Amygdala (tissue), 56 donors: ENCODE measurements at places on chromosomes 13 and 19.

- no peak for DNase-seq
Observed at GRCh38 chr13:26880735-26881134, 120.1 kb upstream of the GPR12 start.

- DNase-seq, result no peak
Observed at GRCh38 chr19:50992666-50993035, 8.8 kb downstream of the KLK8 start.

DNA sequence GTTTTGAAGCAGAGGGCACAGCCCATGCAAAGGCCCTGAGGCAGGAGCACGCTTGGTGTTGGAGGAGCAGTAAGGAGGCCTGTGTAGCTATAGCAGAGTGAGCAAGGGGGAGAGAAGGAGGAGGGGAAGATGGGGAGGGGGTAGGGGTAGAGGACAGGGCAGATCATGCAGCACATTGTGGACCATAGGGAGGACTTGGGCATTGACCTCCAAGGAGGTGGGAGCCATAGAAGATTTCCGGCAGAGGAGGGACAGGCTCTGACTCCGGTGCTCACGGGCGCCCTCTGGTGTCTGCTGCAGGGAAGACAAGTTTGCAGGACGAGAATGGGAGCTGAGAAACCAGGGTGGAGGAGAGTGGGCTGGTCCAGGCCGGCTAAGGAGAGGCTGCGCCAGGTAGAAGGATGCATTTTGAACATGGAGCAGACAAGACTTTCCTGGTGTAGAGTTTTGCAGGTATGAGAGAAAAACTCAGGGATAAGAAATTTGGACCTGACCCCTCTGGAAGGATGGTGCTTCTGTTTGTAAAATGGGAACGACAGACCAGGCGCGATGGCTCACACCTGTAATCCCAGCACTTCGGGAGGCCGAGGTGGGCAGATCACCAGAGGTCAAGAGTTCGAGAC, 13.7 kb upstream of the CREB3L3 start:
- peak; percentile 48 for DNase-seq

DNA sequence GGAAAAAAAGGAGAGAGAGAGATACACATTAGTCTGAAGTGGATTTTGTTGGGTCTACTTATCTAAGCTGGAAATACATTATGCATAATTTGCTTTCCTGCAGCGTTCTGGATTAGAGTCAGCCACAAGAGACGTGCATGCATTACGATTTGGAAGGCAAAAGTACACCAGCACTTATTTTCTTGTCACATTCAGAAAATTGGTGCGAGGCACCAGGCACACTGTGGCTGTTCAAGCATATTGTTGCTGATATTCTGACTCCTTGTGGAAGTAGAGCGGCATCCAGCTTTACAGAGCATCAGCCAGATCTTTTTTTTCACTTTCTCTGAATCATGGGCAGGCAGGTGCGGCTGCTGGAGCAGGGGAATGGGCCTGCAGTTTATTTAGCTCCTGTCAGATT, 905.6 kb upstream of the SPRY2 start:
- no peak for DNase-seq

DNA sequence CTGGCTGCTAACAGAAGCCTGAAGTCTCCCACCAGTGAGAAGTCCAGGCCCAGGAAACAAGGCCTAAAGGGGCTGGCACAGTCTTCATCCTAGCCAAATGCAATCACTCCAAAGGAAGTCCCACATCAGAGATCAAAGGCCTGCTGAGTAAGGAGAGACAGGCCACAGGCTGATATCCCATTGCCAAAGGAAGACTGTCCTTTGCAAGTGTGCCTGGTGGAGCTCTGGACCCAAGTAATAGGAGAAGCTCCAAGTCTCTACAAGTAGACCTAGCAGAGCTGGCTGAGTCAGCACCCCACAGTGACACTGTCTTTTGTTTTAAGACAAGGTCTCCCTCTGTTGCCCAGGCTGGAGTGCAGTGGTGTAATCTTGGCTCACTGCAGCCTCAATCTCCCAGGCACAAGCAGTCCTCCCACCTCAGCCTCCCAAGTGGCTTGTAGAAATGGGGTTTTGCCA, 4.5 kb downstream of the DBP start:
- DNase-seq, result no peak

- DNase-seq, result no peak
Observed at GRCh38 chr19:48344892-48345291, 18.8 kb downstream of the TMEM143 start.

GRCh38 chr13:114258589-114258988, 22.8 kb upstream of the UPF3A start:
- no peak for DNase-seq

- no peak for DNase-seq
Observed at GRCh38 chr19:3673506-3674439, 26.5 kb downstream of the PIP5K1C start.

DNA sequence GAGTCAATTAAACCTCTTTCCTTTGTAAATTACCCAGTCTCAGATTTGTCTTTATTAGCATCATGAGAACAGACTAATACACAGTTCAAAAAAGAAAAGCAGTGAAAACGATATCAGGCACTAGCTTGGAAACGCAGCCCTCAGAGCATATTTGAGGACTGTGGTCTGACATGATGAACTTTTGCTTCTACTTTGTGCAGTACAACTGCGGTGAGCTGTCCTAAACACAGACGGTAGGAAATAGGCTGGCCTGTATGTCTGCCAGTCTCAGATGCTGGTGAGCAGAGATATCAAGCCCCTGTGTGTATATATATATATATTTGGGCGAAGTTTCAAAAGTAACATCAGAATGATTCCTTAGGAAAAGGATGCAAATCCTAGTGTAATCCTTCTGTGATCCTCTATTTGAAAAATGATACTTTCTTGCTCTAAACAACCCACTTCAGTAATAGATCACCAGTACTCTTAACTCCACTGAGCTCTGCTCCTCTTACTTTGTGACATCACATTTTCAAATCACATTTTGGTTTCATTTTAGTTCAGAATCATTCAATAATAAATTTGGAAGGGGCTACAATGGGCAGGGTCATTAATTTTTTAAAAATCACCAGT, 74.4 kb downstream of the TNFRSF19 start:
- DNase-seq, result no peak

GRCh38 chr19:14480700-14481079, 5.5 kb upstream of the PTGER1 start:
- no peak for DNase-seq

- DNase-seq, result no peak
Observed at GRCh38 chr13:114063545-114064449, 68.6 kb downstream of the RASA3 start.

- DNase-seq, result no peak
Observed at GRCh38 chr19:31498781-31499180, 149.5 kb upstream of the TSHZ3 start.

GRCh38 chr13:50543782-50544181, 299.7 kb downstream of the DLEU7 start:
- DNase-seq, result no peak

DNA sequence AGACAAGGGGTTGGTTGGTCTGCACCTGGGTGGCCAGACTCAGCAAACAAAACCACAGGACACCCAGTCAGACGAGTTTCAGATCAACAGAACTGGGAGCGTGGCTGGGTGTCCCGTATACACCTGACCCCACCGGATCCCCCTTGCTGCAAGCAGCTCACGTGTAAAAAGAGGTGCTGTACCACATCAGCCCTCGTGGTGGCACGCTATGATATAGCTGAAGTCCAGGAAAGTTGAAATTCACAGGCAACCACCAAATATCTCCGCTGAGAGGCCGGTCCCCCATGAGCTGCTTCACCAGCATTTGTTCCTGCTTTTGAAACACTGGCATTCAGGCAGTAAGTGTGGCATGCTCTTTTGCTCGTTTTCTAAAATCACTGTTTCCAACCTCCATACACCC, 92.3 kb downstream of the TUBA3C start:
- no peak for DNase-seq

- DNase-seq, result no peak
Observed at GRCh38 chr19:4748589-4748988, 24.9 kb upstream of the DPP9 start.

GRCh38 chr19:18730885-18731513, 47.5 kb downstream of the CRTC1 start:
- no peak for DNase-seq

GRCh38 chr13:72805676-72806346, 23.9 kb downstream of the PIBF1 start:
- no peak for DNase-seq

- DNase-seq, result no peak
Observed at GRCh38 chr19:34806976-34807860, 34.2 kb upstream of the ZNF599 start.

DNA sequence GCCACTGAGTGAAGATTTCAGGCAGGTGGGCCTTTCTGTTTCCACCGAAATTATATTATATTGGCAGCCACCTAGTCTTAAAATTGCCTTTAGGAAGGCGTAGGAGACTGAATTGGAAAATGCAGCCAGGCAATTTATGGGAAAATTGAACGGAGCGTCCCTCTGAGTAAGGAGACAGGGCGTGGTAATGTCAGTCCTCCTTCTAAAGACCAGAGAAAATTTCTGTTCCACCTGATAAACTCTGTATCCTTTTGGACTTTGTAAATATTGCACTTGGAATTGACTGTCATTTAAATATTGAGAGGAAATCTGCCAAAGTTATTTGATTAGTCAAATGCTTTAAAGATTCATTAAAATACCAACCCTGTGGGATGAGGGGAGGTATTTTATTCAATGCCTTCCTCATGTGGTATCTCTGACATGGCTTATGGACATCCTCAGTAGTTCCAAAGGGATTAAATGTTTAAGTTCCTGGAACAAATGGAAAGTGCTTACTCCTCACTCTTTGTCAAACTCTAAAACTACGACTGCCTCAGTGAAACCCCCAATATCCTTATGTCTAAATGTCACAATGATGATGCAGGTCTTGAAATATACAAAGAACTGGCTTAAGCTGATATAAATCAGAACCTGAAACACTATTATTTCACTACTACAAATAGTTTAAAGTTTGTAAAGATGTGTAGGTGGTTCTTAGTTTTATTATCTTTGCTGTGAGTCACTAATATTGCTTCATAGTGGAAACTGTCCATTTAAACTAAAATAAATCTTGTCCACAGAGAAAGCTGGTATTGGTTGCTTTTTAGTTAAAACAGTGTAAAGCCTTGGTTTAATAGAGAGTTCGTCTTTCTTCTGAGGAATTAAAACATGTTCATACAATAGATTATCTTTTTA, 203.2 kb downstream of the FGF14 start:
- DNase-seq, result no peak

DNA sequence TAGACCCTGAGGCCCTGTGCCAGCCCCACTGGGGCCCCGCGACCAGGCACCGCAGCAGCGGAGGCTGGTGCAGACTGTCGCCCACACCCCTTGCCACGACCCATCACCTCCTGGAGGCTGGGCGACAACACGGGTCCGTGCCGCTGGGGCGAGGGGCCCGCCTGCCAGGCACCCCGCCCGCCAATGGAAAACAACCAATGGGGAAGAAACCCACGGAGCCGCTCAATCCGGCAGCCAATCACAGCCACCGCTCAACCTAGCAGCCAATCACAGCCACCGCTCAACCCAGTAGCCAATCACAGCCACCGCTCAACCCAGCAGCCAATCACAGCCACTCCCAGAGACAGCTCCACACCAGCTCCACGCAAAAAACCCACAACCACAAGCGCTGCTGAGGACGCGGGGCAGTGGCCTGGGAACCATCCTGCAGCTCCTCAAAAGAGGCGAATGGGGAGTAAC, 29.7 kb downstream of the GPX4 start:
- DNase-seq, result no peak

DNA sequence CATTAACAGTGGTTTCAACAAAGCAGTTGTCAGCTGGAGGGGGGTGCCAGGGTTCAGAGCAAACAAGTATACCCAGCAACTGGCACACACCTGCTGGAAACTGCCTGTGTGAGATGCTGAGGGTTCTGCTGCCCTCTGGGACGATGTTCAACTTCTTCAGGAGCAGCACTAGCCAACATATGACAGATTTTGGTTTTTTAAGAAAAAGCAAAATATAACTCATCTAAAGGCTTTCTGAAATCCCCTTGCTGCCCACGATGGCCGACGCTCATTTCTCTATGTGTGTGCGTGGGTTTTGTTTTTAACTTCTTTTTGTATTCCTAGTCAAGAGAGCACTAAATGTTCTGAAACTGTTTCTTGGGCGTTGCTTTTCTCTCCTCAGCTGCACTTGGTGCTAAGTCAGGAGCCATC, 79.9 kb downstream of the MRPL57 start:
- DNase-seq, result no peak

GRCh38 chr19:38949580-38950367, 19.0 kb downstream of the MRPS12 start:
- DNase-seq, result peak; percentile 79

GRCh38 chr13:106570299-106570852, 2.4 kb upstream of the ARGLU1 start:
- no peak for DNase-seq

- DNase-seq, result no peak
Observed at GRCh38 chr13:84951128-84951527, 848.1 kb downstream of the SLITRK6 start.

DNA sequence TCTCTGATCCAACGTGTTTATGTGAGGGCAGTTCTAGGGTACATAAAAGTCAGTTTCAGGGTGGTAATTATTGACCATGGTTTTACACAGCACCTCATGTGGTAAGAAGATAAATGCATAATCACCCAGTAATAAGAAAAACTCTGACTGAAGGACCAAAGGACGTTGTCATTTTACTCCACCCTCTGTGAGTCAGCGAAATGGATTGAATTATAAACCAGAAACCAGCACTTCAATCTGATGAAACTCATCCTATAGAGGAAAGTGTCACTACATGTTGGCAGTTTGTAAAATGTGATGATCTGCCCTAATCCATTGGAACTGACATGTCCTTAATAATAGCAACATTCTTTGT, 406.8 kb downstream of the KLF5 start:
- DNase-seq, result no peak

DNA sequence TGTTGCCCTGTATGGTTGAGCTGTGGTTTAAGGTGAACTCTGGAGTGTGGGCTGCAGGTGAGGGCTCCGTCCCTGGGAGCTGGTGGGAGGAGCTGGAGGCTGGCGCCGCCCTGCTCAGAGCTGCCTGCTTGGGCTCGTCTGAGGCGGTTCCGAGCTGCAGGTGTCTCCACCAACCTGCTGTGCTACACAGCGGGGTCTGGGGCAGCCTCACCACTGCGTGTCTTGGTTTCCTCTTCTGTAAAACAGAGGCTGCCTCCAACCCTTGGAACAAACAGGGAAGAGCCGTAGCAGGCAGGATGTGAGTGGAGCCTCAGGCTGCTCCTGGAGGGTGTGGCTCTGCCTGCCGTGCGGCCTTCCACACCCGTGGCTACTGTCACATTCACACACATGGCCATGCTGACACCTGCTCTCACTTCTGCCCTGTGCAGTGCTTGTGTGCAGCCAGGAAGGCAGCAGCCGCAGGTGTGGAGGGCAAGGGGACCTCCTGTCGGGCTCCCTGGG, 21.4 kb downstream of the NAXD start:
- no peak for DNase-seq

GRCh38 chr13:97043302-97043701, 49.0 kb upstream of the OXGR1 start:
- DNase-seq, result no peak

GRCh38 chr19:4537953-4538600, 1.8 kb downstream of the LRG1 start:
- no peak for DNase-seq

- DNase-seq, result no peak
Observed at GRCh38 chr13:51266642-51267041, 44.4 kb downstream of the FAM124A start.
